ENCODE measurements at places on chromosomes 1 and 21.

- no peak for DNase-seq
Observed at GRCh38 chr1:72009173-72010093, 272.9 kb downstream of the NEGR1 start.

DNA sequence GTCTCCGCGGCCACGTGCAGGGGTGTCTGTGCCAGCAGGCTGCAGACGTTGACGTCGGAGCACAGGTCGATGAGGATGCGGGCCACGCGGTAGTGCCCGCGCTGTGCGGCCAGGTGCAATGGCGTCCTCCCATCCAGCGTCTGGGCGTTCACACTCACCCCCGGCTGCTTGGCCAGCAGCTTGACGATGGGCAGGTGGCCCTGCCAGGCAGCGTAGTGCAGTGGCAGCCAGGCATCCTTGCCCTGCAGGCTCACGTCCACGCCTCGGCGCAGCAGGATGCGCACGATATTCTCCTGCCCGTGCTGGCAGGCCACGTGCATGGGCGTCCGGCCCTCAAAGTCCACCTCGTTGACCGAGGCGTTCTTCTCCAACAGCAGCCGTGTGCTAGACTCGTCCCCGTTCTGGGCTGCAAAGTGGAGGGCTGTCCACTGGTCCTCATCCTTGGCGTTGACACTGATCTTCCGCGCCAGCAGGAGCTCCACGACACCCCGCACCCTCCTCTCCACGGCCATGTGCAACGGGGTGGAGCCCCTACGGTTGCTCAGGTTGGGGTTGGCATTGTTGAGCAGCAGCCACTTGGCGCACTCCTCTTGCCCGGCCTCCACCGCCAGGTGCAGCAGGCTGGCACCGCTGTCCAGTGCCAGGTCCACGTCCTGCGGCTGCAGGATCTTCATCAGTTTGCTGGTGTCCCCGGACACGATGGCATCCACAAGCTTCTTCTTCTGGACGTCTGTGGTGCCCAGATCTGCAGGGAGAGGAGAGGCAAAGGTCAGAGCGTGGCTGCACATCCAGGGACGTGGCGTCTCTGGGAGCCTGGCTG lies 25.4 kb downstream of the RIPK4 start:
- no peak for DNase-seq

DNA sequence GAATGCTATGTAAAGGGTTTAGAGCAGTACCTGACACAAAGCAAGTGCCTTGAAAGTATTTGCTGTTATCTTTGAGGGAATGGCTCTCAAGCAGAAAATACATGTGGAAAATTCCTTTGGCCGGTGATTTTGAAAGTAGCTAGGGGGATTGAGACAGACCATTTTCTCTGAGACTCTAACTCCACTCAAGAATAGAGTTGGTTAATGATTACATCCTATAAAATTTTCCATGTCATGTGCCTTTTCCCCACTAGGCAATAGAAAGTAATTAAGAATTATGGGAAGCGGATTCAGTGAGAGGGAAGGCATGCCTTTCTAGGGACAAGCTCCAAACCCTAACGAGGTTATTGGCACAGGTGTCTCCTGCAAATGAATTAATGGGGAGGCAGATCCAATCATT lies 276.0 kb downstream of the GPATCH2 start:
- no peak for DNase-seq

DNA sequence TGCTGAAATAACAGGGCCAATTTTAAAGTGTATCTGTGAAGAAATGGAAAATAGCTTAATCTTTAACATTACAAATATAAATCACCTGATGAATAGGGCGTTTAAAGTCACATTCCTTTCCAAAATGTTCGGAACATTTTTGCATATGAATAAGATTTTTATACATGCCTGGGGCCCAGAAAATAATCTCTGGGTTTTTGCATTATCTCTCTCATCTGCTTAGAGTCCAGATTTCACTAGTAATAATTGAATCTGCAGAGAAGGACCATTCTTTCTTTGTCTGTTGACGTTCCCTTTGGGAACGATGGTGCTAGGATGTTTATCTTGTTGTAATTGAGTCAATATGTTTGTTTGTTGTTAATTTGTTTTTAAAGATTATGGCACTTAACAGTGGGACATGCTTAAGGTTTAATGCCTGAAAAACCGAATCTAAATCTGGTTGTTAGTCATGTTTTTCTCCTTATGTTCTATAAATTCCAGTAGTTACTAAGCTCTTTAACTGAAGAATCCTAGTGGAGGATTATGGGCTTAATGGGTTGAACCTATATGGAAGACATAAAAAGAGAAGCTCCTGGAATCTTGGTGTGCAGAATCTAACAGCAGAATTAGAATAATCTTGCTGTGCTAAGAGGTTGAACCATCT lies 140.6 kb downstream of the VPS13D start:
- no peak for DNase-seq

DNA sequence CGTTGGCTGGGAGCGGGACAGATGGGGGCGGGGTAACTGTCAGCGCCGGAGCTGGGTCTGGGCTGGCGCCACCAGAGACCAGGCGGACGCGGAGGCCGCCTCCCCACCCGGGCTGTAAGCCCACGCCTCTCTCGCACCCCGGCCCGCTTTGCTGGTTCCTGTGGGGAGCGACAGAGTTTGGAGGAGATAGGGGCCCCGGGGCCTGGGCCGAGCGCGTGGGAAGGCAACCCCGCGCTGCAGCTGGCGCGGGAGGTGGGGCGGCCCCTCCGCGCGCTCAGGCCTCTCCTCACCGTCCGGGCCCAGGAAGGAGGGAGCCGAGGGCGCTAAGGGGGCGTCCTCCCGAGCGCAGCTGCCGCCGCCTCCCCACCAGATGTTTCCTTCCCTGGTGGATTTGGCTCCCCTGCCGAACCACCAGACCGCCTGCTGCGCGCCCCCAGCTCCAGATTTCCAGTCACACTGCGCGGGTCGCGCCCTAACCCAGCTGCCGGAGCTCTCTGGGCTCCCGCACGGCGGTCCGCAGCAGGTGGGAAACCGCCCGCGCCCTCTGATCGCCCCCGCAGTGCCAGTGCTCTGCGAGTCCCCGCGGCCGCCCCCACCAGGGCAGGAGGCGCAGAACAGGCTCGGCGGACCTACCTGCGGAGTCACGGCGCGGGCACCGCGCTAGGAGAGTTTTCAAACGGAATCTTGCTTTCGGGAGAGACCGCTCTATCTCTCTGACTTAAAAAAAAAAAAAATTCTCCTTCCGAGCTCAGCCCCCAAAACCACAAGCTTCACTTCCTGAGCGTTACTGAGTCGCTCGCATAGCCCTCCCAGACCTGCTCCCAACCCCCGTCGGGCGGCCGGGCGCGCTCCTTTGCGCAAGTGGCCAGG lies 1.1 kb downstream of the GFI1 start:
- peak; percentile 54 for DNase-seq

- DNase-seq = peak; percentile 60
Observed at GRCh38 chr1:228938537-228938901, 203.2 kb downstream of the RHOU start.

- no peak for DNase-seq
Observed at GRCh38 chr1:205630241-205630640, 1.6 kb downstream of the ELK4 start.

Data from suppressor macrophage treated with lipopolysaccharide for 1 hour (primary cell).